Fibroblast of skin of right quadriceps (primary cell): ENCODE measurements at places on chromosomes 2 and 18.

- no peak for DNase-seq
Observed at GRCh38 chr2:85827879-85828569, 60.8 kb downstream of the ST3GAL5 start.

- DNase-seq: no peak
Observed at GRCh38 chr2:185142677-185143076, 544.3 kb downstream of the ZNF804A start.

DNA sequence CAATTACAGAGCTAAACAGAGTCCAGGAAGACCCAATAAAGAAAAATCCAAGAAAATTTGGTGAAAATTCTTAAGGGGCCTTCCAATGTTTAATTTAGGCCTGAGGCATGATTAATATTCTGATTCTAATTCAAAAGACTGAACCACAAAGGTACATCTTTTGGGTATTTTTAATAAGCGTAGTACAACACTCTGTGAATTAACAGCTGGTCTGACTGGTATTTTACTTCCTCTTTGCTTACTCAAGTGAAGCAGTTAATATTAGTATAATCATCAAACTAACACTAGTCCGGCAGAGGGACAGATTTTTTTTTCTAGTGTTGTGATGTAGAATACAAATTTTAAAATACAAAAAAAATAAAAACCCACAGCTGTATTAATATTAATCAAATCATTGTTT lies 652.9 kb downstream of the NR4A2 start:
- no peak for DNase-seq

GRCh38 chr2:128362176-128362888 lies 43.7 kb upstream of the HS6ST1 start:
- DNase-seq: no peak

GRCh38 chr2:236935083-236935482 lies 150.6 kb upstream of the COPS8 start:
- no peak for DNase-seq

DNA sequence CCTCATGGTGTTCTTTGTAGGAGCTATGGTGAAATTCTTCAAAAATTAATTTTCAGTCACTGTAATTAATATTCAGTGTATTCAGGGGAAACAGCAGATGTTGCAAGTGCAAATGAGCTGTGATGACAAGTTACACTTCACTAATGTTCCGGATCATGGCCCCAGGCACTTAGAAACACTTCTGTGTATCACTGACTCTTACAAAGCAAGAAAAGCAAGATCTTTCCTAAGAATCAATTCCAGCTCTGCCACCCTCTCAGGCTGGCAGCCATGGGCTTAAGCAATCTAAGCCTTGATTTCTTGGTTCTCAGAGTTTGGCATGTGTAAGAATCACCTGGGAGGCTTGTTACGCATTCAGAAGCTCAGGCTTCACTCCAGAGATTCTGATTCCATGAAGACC lies 78.0 kb downstream of the MARCHF4 start:
- no peak for DNase-seq

DNA sequence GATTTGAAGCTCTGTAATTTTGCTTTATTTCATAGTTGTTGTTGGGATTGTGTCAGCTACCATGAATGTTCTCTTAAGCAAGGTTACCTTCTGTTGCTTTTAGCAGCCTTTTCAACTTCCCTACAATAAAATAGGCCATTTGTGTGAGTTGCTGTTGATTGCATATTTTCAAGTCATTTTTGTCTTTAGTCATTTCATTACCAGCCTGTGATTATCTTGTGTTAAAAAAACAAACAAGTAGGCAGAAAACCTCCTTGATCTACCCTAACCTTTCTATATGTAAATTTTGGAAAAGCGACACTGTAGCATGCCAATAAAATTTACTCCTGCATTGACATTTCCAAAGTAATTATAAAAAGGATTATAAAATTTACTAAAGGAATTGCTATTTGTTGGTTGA lies 19.3 kb downstream of the GREB1L start:
- DNase-seq: no peak

DNA sequence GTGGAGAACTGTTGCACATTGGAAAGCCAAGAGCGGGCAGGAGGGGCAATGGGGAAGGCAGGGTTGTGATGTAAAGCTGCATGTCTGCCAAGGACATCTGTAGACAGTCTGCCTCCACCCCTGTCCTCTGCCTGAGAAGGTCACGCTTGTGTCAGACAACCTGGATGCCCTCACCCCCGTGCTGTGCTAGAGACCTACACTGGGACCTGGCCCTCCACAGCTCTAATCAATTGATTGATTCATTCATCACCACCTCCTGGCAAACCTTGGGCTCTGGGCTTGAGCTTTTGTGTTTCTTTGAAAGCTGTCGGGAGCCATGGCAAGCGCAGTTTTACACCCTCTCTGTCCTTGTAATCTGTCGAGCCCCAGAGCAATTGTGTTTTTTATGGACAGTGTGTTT lies 41.1 kb downstream of the MARCO start:
- DNase-seq: no peak

- no peak for DNase-seq
Observed at GRCh38 chr2:101274142-101274541, 21.5 kb downstream of the CNOT11 start.

- DNase-seq: peak; percentile 34
Observed at GRCh38 chr18:56217406-56217805, 421.0 kb downstream of the TXNL1 start.

GRCh38 chr2:186345745-186346144 lies 140.3 kb upstream of the ZC3H15 start:
- no peak for DNase-seq

- no peak for DNase-seq
Observed at GRCh38 chr2:240498958-240499260, 58.9 kb downstream of the ANKMY1 start.

DNA sequence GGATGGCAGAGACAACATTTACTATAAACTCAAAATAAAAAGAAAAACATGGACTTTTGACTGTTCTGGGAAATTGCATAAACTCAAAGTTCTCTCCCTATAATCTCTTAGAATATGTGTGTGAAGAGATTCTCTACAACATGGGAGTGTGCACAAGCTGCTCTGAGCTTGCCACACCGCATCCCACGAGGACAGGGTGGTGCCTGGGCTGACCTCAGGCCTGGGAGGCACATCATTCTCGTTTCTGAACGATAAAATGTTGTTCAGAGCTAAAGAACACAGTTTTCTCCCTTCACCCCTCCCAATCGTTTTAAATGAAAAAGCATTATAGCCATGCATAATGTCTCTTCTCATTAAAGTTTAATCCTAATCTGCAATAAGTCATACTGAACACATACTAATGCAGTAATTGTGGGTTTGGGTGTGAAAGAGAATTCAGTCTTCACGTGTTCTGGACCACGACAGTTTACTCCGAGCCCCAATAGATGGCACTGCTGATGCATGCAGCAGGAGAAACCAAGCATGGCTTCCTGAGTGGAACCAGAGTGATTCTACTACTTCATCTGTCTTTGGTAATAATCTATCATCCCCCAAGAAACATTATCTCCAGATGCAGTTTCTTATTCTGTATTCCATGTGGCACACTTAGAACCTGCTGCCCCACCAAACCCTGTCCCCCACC lies 46.9 kb upstream of the LAMA1 start:
- peak; percentile 9 for DNase-seq

DNA sequence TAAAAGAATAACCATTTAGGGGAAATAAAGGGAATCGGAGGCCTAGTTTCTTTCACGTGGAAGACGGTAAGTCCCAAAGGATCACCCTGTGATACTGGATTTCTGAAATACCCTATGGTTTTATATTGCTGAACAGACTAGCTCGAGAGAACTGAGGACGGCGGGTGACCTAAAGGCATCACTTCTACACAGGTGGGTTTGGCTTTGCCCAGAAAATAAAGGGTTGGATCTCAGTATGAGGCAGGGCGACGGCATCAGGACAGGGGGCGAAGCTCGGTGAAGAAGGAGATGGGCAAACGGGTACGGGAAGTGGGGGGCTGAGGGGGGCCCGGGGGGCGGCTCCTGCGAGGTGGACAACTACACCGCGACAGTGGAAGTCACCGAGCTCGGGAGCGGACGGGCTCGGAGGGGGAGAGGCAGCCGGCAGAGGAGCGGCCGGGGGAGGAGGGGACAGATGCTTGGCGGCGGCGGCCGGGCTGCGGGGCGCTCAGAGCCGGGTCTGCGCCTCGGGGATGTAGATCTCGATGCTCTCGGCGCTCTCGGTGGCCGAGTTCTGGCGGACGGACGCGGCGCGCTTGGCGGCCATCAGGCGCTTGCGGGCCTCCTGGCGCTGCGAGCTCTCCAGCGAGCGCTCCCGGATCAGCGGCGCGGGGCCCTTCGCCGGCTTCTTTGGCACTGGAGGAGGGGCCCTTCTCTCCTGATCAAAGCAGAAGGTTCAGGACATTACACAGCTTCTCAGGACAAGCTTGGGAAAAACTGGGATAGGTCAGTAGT lies 48.9 kb downstream of the TGIF1 start:
- peak; percentile 42 for DNase-seq

DNA sequence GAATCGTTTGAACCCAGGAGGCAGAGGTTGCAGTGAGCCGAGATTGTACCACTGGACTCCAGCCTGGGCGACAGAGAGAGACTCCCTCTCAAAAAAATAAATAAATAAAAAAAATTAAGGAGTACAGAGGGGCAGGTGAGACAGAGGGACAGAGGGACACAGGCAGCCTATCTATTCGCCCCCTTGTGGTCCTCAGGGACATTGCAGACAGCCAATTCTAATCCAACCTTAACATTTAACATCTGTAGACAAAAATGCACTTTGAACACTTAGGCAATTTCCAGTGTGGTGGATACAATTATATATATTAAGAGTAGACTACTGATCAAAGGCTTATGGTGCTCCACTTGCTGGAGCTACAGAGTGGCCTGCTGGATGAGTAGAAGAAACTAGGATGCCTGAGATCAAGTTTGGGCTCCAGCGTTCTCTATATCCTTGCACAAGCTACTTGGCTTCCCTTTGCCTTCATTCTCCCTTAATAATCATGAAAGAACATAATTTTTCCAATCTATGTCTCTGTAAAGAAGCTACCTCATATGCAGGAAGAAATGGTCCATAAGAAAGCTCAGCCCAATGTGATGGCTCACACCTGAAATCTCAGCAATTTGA lies 8.2 kb upstream of the SMARCAL1 start:
- peak; percentile 28 for DNase-seq

- DNase-seq: peak; percentile 42
Observed at GRCh38 chr2:119223521-119224390, at the start of gene STEAP3. TSS of gene STEAP3 (plus strand) at chr2:119223834. CDS start at chr2:119231013, 7,179 bp downstream.

- DNase-seq: no peak
Observed at GRCh38 chr2:232586943-232587505, 36.5 kb downstream of the EIF4E2 start.

DNA sequence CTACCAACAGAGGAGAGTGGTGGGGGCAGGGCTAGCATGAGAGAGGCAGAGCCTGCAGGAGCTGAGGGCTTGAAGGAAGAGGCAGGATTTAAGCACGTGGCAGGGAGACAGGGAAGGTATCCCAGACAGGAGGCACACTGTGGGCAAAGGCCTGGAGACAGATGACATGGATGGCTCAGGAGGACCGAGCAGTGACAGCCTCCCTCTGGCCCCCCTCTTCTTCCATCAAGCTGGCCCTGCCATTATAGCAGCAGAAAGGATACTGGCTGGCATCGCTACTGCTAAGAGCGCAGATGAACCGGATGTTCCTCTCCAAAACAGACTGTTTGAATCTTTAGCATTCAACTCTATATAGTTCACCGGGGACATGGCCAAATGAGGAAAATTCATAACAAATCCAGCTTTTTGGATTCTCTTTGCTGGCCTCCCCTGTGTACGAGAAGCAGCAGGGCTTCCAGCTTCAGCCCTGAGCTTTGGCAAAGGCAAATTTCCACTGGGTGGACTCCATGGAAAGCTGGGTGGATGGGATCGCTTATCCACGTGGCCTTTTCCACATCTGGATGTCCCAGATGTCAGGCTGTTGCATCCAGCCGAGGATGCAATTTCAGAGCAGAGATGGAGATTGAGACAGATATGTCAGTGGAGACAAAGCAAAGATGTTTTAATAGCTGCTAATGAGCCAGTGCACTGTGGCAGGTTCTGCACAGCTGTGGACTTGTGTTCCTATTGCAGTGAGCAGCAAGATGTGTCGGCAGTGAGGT lies 36.2 kb downstream of the CAPN13 start:
- no peak for DNase-seq

DNA sequence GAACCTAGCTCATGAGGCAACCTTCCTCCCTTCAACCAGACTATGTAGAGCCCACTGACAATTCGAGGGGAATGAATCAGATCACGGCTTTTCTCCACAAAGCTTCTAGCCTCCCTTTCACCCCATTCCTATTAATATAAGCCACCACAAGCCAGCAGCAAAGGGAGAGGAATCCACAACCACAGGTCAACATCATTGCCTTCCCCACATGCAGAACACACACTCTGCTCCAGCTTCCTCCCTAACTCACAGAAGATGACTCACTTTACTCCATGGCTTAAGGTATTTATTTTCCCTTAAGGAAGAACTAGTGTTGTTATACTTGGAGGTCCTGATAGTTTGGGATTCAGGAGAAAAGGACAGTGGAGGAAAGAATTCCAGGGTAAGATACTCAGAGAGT lies 272.2 kb downstream of the C1D start:
- peak; percentile 91 for DNase-seq

- DNase-seq: no peak
Observed at GRCh38 chr2:126644630-126645191, 11.2 kb upstream of the GYPC start.

DNA sequence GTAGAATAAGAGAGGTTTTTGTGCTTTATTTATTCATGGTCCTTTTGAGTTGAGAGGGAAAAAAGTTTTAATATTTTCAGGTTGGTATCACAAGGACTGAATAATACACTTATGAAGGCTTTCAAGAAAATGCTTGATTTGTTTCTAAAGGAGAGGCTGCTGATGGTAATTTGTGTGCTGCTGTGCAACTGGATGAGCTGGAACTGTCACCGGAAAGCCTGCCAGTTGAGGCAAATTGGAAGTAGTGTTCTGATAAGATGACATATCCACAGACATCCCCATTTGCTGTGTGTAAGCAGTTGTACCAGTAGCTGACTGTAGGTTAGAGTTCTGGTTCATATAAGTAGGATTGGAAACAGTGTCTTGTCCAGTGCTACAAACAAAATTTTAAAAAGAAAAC lies 21.6 kb upstream of the CACNB4 start:
- DNase-seq: no peak

DNA sequence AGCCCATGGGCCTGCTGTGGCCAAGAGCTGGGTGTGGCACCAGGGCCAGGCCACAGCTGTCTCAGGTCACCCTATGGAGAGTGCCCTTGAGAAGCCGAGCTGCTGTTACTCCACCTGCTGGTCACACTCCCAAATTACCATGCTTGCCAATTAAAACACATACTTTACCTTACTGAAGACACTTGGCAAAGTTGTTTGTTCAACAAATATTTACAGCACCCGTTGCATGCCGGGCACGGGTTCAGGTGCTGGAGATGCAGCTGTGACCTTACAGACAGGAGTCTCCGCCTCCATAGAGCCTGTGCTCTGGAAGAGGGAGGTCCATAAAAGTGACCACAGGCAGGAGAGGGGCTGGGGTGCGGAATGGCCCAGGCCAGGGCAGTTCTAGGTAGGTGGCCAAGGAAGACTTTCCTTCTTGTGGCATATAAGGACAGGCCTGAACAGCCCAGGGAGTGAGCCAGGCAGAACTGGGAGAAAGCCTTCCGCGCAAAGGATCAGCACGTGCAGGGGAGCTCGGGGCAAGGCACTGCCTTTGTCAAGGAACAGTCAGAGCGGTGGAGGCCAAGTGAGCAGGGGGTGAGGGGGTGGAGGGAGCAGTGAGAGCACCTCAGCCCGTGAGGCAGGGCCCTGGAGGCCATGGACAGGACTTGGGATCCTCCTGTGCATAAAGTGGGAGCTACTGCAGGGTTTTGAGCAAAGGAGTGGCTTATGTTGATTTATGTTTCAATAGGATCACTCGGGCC lies 23.6 kb upstream of the RBM44 start:
- DNase-seq: peak; percentile 32
